Caco-2 (cell line): ENCODE measurements at places on chromosomes 2 and 18. TPM values are rescaled to one million over a fixed set of nuclear protein-coding genes. Genes with fewer than 3 reads are reported as not detected.

The CYP1B1 gene
- 1.3 and 1.8 TPM in 2 replicates for total RNA-seq

The GKN1 gene
- total RNA-seq = not detected in 2 replicates

GRCh38 chr18:50581517-50581916 is 21.6 kb downstream of the MAPK4 start:
- DNase-seq = no peak

DNA sequence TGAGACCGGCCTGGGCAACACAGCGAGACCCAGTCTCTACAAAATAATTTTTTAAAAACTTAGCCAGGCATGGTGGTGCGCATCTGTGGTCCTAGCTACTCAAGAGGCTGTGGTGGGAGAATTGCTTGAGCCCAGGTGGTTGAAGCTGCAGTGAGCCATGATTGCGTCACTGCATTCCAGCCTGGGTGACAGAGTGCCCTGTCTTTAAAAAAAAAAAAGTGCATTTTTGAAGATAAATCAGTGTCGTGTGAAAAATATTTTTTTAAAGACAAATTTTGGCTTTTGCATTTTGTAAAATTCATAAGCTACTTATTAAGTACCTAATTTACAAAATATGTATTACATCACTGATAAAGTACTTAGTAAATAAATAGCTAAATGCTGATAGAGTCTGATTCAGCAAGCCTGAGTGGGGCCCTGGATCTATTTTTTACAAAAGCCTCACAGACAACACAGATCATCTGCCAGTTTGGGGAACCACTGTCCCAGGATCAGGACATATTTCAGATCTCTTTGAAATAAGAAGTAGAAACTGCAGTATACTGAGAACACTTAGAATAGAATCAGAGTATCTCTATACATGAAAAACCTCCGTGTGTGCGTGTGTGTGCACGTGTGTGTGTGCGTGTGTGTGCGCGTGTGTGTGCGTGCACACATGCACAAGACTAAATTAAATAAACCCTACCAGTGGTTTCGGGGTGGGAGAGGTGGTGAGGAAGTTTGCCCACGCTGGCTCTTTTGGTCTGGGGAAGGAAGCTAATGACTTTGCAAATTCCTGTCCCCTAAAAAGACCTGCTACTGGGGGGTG is 61.6 kb downstream of the AAK1 start:
- peak; percentile 67 for DNase-seq
